Mesendoderm (in vitro differentiated cells): ENCODE measurements at places on chromosomes 2 and 18.

- no peak for DNase-seq
Measured at GRCh38 chr2:12863937-12864336, 147.2 kb downstream of the TRIB2 start.

DNA sequence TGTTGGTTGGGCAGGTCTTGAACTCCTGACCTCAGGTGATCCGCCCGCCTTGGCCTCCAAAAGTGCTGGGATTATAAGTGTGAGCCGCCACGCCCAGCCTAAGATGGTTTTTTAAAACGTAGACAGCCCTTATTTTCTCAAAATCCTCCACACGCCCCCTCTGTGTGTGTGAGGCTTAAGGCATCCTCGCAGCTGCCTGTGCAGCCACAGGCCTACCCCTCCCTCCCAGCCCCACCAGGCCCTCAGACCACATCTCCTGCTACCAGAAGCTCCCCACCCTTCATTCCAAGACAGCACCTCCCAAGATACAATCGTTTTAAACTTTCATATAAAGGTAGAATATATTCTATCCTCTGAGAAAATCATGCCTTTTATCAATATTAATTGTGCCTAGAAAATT is 4.8 kb downstream of the ANO7 start:
- no peak for DNase-seq

- no peak for DNase-seq
Measured at GRCh38 chr2:25725877-25726276, 52.5 kb upstream of the DTNB start.

DNA sequence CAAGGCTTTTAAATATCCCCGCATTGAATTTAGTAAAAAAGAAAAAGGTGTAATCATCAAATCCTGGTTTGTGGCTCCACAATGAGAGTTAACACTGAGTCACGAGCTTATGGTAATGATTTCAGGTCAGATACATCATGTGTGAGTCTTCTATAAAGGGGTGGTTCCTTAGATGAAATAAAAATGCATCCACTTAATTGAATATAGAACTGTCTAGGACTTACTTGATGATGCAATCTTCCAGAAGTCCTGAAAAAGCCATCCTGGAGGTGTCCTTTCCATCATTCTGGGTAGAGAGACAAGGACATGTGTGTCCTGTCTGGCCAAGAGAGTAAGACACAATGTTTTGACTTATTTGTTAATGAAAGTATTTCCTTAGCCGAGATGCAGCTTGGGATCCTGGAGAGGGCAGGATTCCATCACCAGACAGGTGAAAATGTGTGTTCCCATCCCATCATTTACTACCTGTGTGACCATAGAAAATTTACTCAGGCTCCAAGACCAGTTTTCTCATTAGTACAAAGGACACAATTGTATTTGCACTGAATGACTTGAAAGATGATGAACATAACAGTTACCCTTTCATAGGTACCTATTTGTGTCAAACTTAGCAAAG is 1539.8 kb upstream of the PIK3C3 start:
- no peak for DNase-seq

DNA sequence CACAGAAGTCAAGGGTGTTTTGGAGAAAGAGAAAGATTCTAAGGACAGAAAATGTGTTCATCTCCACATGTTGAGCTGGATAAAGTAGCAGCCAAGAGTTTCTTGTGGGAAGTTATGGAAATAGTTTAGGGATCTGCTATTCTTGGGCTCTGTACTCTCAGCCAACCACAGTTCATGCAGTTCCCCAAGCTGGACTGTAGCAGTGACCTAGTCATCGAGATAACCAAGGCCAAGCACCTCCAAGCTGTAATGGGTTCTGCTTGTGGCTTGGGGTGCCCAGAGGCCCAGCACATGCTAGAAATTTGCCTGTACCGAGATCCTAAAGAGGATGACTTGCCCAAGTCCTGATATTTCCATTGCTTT is 91.9 kb upstream of the RASGRP3 start:
- no peak for DNase-seq

DNA sequence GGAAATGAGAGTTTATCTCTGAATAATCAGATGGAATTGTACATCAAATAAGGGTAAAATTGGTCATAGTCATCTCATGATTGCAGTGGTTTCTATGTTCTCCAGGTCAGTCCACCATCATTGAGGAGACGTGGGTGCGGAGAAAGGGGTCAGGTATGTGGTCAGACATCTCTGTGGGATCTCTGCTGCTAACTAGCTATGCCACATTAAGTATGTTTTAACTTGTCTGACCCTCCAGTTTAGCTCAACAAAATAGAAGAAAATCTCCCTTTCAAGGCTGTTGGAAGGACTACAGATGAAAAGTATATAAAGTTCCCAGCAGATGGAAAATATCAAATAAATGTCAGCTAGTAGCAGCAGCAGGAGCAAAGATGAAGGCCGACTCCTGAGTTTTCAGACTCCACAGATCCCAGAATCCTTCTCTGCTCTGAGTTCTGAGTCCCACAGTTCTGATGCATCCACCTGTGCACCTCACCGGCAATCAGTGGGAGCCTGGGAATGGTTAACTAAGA is 106.6 kb upstream of the CYP1B1 start:
- DNase-seq = no peak

DNA sequence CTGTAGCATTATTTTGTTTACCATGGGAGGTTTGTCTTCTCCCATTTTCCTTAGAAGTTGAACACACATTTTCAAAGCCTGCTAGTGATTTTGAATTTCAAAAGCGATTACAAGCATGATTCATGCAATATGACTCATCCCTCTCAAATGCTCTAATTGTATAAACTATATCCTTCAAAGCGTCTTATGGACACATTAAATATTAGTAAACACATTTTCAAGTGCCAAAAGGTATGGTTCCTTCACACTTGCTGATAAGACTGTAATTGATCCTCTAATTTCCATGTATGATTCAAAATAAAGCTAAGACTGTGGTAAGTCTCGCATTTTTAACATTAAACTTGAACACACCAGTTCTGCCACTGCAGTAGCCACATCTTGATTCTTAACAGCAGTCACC is 512.9 kb downstream of the LRRTM4 start:
- DNase-seq = no peak

GRCh38 chr18:56188529-56189275 is 449.7 kb downstream of the TXNL1 start:
- DNase-seq = no peak

- DNase-seq = no peak
Measured at GRCh38 chr2:16287831-16288230, 347.5 kb downstream of the MYCN start.

DNA sequence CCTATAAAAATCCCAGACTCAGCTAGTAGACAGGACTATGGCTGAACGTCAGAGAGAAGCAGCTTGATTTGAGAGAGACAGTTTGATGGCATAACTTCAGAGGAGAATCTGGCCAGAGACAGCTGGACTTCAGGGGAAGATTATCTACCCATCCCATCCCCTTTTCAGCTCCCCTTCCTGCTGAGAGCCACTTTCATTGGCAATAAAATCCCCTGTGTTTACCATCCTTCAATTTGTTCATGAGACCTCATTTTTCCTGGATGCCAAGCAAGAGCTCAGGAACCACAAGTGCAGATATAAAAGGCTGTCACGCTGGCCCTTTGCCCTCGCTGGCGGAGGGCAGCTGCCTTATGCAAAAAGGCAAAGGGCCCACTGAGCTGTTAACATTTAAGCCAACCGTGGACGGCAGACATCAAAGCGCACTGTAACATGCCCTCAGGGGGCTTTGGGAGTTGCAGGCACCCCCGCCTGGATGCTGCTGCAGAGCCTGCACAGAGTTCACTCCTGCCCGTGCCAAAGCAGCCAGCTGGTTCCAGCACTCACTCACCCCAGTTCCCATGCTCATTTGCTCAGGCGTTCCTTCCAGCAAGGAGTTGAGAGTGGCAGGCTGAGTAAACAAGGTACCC is 164.3 kb upstream of the PGAP1 start:
- peak; percentile 23 for DNase-seq

GRCh38 chr2:69055688-69056470 is 42.9 kb downstream of the ANTXR1 start:
- no peak for DNase-seq
